Cortex of kidney (tissue), 1 donor: ENCODE measurements at places on chromosomes 5 and 9.

DNA sequence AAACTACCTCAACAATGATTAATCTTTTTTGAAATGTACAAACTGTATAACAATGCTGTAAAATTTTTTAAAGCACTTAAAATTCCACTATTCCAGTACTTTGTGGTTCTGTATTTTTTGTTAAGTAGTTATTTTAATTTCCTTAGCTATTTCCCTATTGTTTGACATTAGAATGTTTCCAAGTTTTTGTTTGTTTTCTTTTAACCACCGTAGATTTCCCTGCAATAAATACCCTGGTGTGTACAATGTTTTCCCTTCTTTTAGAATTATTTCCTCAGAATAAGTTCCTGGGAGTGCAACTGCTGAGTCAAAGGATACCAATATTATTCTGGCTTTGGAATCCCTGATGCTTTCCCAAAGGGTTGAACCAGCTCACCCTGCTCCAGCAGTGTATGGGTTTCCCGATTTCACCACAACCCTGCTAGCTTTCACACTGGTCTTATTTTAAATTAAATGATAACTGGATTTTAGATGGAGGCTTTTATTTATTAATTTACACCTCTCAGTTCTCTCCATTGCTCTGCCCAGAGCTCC lies 20.6 kb upstream of the ANGPTL2 start:
- no peak for DNase-seq

GRCh38 chr5:139517683-139518564 lies 35.4 kb upstream of the STING1 start:
- DNase-seq: no peak

DNA sequence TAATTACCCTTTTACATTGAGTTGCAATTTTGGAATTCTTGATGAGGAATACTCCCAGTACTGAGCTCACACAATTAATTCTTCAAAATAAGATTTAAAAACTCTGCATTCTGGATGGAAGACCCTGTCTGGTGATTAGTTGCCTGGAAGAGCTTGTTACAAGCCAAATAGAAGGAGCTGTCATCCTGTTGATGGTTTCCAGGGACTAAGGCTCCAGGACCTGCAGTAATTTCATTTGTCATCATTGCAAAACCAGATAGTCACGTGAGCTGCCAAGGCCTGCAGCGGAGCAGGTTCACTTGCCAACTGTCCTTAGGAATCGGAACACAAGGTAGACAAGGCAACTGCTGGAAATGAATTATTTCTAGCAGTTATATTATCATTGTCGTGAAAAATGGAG lies 597.7 kb downstream of the CCDC171 start:
- no peak for DNase-seq

GRCh38 chr5:120446901-120447300 lies 17.2 kb upstream of the PRR16 start:
- no peak for DNase-seq
